Kidney tubule cell (primary cell): ENCODE measurements at places on chromosomes 7 and 10.

DNA sequence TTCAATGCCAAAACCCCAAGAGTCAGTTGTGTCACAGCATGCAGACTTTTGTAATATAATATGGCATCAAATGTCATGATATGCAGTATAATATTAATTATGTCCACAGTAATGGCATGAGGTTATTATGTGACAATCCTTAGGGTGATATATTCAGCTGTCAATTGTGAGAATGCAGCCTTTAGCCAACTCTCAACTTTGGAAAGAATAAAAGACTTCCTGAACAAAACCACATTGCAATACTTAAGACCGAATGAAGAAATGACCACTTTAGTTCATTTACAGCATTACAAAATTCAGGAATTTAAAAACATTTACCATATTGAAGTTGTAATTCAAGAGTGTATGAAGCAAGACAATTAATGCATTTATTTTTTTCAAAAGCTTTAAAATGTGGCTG, 45.4 kb downstream of the CPVL start:
- DNase-seq, result no peak

GRCh38 chr7:131540491-131541162, 15.8 kb downstream of the PODXL start:
- DNase-seq, result peak; percentile 38

GRCh38 chr7:2123360-2123759, 109.4 kb downstream of the MAD1L1 start:
- peak; percentile 25 for DNase-seq

DNA sequence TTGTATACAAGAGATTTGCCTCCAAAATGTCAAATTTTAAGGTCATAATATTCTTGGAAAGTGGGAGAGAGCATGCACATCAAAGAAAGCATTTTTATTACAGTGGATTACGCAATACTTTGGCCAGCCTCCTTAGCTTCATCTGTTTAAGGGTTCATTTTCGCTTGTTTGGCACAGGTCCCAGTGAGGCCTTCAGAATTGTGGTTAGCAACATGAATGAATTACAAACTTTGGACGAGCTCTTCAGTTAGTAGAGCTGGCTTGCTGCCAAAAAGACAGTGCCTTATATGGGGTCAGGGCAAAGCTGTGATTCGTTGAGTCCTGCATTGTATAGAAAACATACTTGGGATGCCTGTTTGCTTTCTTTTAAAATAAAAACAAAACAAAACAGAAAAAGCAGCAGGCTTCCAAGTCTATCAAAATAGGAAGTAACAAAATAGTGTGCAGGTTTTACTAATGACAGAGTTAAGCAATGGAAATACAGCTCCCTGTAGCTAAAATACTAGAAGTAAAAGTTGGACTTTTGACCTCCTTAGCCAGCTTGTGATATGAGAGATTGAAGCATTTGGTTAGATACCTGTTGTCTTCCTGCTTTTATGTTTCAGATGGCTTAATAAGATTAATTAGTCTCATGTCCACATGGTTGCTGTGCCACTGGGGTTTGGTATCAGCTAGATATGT, 190.8 kb downstream of the MLLT10 start:
- DNase-seq, result peak; percentile 98

GRCh38 chr7:155009570-155010157, 6.7 kb upstream of the PAXIP1 start:
- DNase-seq, result peak; percentile 25

DNA sequence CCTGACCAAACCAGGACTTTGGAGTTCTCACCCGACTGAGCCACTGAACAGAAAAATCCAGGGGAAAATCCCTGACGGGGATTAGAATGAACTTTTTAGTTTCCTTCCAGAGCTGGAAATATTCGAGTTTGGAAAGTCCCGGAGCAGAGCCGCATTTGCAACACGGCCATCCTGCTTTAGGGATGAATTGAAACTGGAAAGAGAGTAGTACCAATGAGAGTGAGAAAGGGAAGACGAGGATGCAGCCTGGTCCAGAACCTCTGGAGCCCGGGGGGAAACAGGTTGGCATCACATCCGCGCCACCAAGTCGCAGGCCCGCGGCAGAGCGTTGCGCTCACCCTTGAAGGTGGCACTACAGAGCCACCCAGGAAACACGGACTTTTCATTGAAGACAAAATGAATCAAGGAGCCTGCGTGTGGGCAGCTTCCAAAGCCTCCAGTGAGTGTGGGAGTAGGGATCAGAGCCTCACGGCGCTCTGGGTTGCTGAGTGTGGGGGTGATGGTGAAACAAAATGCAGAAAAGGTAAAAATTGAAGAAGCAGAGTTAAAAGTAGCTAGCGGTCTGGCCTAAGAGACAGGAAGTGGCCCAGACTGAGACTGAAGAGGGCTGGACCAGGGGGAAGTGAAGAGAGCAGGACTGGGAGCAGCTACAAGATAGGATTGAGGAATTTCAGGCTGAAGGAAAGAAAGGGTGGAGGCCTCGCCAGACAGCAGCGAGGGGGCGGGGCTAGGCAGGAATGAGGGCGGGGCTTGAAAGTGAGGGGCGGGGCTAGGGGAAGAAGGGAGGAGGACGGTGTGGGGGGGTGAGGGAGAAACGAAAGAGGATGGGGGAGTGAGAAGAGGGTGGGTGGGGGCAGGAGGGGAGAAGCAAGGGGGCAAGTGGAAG, 1.8 kb downstream of the SMURF1 start:
- peak; percentile 87 for DNase-seq

- no peak for DNase-seq
These were observed 60.4 kb upstream of the KCNIP2 start for GRCh38 chr10:101903827-101904550.

DNA sequence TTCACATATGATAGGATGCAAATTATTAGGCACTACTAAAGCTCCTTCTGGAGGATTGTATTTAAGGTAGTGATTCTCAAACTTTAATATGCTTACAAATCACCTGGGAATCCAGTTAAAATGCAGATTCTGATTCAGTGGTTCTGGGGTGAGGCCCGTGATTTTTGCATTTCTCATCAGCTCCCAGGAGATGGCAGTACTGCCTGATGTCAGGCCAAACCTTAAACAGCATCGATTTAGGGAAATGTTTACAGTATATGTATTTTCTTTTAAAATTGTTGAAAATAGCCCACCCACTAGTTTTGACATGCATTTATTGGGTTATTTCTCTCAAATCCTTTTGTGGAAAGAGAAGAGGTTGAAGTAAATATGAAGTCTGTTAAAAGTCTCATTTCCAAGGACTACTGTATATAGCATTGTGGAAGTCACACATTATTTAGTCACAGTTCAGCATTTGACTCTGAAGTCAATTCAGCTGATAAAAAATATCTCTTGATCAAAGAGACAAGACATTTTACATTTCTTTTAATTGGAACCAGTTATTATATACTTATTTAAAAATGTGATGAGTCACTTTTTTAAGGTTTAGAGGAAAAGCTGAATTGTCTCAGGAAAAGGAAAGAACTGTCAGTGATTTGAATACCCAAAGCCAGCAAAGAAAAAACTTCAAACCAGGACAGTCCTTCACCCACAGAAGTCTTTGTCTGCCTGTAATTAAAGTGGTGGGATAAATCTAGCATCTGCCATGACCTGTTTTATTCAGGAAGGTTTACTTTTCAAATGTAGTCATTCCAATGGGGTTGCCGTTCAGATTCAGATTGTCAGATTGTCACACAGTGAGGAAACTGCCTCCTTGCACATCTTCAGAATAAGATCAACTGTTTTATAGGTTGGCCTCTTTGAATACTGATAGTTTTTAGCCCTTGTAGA, 21.1 kb upstream of the HBP1 start:
- peak; percentile 43 for DNase-seq

GRCh38 chr10:329361-330099, 194.3 kb downstream of the ZMYND11 start:
- peak; percentile 87 for DNase-seq

DNA sequence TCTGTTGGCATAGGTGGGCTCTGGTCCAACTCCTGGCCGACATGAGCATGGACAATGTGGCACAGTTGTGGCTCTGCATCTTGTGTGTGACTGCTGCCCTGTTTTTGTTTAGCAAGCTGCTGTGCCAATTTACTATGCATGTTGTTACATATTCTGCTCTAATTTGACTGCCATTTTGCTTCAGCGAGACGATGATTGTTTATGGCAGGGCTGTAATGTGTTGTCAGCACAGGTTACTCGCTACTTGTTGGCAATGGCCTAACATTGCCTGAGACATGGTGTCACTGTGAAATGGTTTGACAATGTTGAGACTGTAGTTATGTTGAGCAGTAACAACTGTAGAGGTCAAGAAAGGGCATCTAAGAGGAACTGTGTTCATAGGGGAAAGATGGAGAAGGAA, 659.6 kb downstream of the AUTS2 start:
- no peak for DNase-seq

DNA sequence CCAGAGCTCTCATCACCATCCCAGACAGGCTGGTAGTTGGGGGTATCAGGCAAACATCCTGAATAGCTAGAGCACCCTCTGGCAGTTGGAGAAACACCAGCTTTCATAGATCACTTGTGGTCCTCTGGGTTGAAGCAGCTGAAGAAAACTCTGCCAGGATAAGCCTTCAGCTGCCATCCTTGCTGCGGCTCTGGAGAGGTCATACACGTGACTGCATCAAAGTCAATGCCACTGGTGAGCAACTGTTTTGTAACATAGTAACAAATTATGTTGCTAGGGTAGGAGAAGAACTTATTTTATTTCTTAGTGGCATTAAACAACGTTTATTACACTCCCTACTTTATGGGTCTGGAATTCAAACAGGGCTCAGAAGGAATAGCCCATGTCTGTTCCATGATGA, 19.2 kb upstream of the PANK1 start:
- DNase-seq, result no peak

- no peak for DNase-seq
These were observed 71.2 kb downstream of the ALOX5 start for GRCh38 chr10:45444976-45445898.

- DNase-seq, result peak; percentile 92
These were observed 37.0 kb downstream of the FAM171A1 start for GRCh38 chr10:15333909-15334649.

DNA sequence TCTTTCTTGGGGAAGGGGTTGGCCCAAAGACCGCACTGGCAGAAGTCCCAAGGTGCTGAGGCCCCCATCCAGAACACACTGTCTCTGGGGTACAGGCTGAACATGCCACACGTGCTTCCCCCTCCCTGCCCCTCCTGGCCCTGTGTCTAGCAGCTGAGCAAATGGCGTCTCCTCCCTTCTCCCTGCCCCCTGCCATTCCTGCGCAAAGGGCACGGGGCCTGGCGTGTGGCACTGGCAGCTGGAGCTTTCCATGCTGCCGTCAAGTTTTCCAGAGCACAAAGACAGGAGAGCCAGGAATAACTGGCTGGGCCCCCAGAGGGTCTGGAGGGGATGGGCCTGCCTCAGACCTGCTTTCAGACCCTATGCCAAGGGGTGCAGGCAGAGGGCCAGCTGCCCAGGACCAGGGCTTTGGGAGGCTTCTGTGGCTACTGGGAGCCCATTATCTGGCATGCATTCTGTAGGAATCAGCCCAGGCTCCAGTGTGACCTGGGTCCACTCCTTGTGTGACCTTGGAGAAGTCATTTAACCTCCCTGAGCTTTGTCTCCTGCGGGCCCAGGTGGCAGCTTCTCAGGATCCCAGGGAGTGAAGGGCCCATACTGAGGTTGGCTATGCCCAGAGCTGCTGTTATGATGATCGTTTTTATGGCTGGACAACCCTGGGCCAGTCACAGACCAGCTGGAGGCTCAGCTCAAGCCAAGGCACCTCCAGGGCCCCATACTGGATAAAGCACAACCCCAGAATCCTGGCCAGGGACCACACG, 710 bp upstream of the LDB3 start:
- DNase-seq, result no peak

DNA sequence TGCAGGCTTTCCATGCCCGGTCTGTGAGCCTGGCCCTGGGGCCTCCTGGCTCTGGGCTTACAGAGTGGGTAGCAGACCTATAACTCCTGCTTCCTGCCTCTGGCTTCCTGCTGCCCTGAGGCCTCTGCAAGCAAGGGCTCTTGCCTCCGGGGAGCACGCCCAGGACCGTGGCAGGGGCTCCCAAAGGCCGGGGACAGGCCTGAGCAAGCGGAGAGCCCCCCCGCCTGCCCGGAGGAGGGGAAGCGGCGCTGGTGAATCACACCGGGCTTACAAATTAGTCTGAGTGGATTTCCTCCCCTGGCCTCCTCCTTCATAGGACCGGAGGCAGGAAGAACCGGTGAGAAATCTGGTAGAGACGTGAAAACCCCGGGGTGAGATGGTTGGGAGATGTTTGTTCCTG, 1.5 kb upstream of the MYL10 start:
- DNase-seq, result peak; percentile 76

GRCh38 chr10:7501157-7501556, 90.3 kb upstream of the SFMBT2 start:
- DNase-seq, result no peak

DNA sequence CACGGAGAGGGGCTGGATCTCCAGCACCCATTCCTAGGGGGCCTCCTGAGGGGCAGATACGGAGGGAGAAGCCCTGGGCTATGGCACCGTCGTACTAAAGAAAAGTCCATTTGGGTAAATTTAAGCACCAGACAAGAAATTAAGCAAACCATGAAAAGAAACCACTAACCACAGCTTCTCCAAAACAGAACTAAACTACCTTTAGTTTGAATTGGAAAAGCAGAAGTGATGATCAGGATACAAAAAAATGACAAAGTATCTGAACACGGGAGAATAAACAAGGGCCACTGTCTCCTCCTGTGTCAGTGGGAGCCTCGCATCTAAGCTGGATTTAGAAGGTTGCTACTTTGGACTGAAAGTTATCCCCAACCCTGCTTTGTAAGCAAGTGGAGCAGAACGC, 69.1 kb downstream of the DIP2C start:
- DNase-seq, result no peak

GRCh38 chr10:5560817-5561703, 36.3 kb downstream of the CALML3 start:
- DNase-seq, result no peak

- no peak for DNase-seq
These were observed 367.6 kb downstream of the DNAJB6 start for GRCh38 chr7:157704365-157704764.

GRCh38 chr10:5647507-5648240, 18.7 kb downstream of the ASB13 start:
- no peak for DNase-seq

DNA sequence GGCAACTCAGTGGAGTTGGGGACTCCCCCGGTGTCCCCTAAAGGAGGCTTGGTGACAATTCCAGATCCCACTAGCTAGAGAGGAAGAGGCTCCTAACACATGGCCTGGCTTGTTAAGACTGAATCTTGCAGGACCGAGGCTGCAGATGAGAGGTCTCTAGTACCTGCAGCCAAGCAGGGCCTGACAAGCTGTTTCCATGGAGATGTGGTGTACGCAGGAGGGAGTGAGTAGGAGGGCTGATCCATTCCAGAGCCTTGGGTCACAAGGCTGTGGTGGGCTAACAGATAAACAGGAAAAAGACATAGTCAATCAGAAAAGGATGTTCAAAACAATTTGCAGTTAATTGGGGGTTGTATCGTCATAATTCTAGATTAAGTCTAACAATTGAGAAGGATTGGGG, 77.3 kb upstream of the MKLN1 start:
- DNase-seq, result no peak
